Diencephalon (tissue), 1 donor: ENCODE measurements at places on chromosomes 4 and X. TPM values are rescaled to one million over a fixed set of nuclear protein-coding genes. Genes with fewer than 3 reads are reported as not detected.

ZFYVE28 gene
- 5.8 TPM for total RNA-seq

ATOH1 gene
- total RNA-seq, result not detected

FAT4 gene
- 35.3 TPM for total RNA-seq

DKC1 gene
- 27.0 TPM for total RNA-seq

LNX1 gene
- 32.3 TPM for total RNA-seq
